ENCODE measurements at places on chromosomes 11 and 22.

GRCh38 chr11:114988644-114989043, 310.3 kb downstream of the NXPE2 start:
- DNase-seq = no peak

DNA sequence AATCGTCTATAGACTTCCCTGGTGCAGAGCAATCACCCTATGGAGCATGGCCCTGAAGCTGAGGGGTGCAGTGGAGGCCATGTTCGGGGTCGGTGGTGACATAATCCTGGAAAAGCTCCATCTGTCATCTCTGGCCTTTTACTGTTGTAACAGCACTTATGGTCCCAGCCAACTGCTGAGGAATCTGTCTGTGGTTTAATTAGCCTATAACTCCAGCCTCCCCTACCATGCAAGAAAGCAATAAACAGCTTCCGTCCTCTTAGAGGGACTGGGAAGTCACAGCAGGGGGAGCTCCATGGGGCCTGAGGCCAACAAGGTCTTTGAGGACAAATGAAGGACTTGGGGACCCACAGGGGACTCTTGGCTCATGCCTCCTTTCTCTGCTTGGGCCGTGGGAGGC, 159.1 kb upstream of the NECTIN1 start:
- DNase-seq = no peak

DNA sequence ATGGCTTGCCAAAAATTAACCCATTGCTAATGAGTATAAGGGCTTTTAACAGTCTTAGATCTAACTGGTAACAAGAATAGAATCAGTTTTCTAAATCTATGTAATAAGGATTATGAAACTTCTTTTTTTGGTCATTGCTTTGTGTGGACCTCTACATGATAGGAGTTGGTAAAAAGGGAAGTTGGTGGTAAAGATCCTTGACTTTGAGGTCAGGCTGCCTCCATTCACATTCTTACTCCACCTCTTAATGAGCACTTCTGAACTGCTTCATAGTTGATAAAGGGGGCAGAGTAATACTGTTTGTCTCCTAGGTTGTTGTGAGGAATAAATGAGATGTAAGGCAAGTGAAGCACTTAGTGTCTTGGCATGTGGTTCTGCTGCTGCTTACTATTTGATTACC, 10.6 kb downstream of the EIF3M start:
- no peak for DNase-seq

- no peak for DNase-seq
Observed at GRCh38 chr11:80196041-80196440, 755.2 kb upstream of the TENM4 start.

DNA sequence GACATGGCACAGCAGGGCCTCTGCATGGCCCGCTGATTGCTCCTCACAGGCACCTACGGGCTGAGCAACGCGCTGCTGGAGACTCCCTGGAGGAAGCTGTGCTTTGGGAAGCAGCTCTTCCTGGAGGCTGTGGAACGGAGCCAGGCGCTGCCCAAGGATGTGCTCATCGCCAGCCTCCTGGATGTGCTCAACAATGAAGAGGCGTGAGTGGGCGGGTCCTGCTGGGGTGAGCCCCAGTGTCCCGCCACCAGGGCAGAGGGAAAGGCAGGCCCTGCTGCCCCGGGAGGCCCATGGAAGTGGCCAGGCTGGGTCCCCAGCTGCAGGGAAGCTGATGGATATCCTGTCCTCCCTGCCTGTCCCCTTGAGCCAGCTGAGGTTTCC, 18.6 kb upstream of the DGCR8 start:
- DNase-seq = no peak

DNA sequence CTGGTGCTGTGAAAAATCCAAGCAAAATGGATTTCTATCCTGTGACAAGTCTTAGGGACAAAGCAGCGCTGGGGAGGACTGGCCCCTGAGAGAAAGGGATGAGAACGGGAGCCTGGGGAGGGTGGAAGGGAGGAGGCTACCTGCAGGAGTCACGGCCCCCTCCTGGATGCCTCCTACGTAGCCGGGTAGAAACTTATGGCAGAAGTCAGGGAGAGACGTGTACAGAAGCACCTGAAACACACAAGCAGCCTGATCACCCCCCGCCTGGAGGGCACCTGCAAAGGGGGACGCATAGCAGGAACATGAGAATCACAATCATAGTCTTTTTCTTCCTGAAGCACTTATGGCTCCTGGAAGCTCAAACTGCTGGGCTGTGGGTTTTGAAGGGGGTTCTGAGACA, 6.1 kb downstream of the DHCR7 start:
- no peak for DNase-seq

GRCh38 chr11:65802841-65803240, 16.0 kb downstream of the OVOL1 start:
- no peak for DNase-seq

- no peak for DNase-seq
Observed at GRCh38 chr11:9753021-9753420, 89.1 kb downstream of the SWAP70 start.

DNA sequence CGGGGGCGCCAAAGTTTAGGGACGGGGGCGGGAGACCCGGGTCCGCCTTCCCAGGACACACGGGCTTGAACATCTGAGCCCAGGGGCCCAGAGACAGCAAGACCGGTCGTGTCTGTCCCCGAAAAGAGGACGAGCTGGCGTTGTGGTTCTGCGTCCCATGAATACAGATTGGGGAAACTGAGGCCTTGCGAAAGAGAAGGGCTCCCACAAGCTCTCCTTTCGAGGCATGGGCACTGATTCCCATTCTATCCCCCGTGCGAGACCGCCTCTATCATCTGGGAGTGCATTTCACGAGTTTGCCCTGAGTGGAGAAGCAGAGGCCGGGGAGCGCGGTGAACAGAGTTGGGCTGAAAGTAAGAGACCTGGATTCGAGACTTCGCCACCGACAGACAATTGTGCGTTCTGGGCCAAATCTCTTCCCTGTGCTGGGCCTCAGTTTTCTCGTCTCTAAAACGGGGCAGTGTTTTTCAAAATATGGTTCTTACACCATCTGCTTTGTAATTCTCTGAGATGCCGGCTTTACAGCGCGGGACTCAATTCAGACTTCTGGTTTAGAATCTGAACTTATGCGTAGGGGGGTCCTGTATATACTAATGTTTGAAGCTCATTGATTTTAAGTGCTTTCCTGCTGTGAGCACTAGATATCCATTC, 471 bp downstream of the RNF185 start:
- DNase-seq = no peak

DNA sequence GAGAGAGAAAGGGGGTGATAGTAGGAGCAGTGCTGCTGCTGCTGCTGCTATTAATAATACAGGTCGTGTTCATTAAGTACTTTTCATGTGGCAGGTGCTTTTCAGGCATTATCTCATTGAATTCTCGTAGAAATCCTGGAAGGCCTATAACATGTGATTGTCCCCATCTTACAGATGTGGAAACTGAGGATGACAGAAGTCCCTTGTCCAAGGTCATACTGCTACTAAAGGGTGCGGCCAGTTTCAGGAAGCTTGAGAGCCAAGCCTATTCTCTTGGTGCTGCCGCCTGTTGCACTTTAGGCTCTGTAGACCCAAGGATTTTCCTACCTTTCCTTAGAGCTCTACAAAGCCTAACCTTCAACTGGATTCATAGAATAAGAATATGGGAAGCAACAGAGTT, 193.3 kb downstream of the DBX1 start:
- DNase-seq = no peak

GRCh38 chr11:105574974-105575373, 34.9 kb upstream of the GRIA4 start:
- no peak for DNase-seq

- DNase-seq = no peak
Observed at GRCh38 chr11:43644621-43645299, 35.8 kb upstream of the HSD17B12 start.

DNA sequence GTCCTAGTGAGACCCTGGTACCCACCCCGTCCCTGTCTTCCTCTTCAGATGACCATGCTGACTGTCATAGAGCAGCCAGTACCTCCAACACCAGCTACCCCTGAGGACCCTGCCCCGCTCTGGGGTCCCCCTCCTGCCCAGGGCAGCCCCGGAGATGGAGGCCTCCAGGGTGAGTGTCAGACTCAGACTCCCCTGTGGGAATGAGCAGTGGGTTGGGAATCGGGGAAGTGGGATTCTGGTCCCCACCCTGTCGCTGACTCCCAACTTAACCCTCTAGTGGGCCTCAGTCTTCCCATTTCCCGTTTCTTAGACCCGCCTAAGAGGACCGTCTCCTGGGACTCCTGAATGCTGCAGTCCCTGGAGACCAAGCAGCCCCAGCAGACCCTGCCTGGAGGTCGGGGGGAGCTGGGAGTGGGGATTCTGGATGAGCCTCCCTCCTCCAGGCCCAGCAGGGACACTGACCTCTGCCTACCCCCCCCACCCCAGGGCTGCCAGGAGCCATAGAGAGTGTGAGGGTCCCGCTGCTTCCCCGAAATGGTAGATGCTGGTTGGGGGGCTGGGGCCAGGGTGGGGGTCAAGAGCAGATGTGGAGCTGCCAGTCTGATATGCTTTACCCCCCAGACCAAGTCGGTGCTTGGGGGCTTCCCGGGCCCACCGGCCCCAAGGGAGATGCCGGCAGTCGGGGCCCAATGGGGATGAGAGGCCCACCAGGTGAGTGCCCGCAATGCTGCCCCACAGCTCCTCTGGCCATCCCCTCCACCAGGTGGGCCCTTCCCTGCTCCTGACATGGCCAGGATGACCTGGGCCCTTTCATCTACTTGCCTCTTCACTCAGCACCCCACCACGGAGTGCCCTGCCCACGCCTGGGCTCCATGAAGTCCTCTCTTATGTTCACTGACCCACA, 25.5 kb downstream of the EMID1 start:
- no peak for DNase-seq

DNA sequence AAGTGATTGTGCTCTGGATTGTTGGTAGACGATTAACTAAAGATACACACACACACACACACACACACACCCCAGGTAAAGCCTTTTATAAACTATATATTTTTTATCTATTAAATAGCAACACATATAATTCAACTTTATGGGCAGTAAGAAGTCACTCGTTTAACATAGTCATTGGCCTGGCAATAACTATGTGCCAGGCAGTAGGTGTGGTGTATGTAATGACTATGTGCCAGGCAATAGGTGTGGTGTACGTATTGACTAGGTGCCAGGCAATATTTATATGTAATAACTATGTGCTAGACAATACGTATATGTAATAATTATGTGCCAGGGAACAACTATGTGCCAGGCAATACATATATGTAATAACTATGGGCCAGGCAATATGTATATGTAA, 40.0 kb upstream of the TENM4 start:
- no peak for DNase-seq

DNA sequence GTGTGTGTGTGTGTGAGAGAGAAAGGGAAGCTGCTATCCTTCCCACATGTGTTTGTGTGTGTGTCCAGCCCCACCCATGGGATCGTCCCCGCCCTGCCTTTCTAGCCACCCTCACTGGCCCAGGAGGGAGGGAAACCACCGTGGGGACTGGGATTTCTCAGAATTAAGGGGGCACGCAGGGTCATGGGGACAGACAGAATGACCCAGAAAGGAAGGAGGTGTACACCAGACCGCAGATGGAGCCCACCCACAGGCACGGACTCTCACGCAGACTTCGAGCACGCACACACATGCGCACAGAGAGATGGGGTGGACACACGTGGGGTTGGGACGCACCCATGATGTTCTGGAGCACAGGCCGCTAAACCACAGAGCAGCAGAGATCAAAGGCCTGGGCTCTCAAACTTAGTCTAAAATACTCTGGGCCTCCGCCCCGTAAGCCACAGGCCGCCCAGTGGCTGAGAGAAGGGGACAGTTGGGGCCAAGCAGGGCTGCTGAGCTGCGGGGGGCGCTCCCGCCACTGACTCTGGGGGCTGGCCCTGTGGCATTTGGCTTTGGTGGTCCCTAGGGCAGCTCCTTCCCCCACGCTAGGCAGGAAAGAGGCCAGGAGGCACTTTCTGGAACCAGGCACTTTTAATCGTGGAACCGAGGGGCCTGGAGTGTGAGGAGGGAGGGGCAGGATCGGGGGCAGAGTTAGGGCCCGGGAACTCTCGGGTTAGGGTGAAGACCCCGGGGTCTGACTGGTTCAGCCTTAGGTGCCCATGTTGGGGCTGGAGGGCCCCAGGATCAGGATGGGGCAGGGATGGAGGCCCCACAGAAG, 1.5 kb downstream of the IFITM5 start:
- no peak for DNase-seq

- no peak for DNase-seq
Observed at GRCh38 chr11:88583251-88583650, 245.7 kb upstream of the CTSC start.

GRCh38 chr11:32851251-32851650, 21.5 kb downstream of the PRRG4 start:
- peak; percentile 69 for DNase-seq

DNA sequence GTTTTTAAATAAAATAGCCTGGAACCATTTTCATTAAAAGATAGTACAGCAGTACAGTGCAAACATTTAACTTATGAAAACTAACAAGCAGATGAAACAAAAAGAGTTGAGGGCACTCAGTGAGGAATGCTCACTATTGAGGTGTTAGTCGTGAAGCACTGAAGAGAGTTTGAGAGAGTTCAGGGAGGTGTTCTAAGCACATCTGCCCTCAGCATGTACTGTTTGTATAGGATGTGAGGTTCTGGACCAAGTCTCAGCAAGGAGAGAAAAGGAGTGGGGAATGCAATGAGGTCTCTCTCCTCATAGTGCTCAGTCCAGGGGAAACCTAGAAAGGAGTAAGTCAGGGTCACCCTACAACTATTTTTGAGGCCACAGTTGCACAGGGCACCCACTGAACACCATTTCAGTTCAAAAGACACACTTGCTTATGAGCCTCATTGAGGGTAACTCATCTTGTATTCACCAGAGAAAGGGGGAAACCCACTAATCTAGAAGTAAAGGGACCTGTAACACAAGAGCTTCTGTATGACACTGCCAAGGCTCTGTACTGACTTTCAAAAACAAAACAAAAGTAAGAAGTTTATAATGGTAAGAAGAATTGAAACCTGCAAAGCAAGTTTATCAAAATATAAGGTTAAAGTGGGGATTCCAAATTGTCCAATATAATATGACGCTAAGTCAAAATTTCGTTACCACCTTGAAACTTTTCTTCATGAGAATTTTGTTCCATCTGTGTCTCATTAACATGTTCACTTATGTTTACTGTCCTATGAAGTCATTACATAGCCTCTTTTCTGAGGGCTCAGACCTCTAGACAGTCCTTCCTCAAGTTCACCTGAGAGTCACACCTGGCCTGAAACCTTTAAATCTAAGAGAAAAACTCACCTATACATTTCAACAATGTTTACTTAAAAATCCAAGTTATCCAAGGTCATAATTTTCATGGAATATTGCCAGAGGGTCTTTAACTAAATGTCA, 275.3 kb downstream of the ETS1 start:
- DNase-seq = no peak

GRCh38 chr22:46446799-46447198, 90.6 kb downstream of the CELSR1 start:
- DNase-seq = no peak

DNA sequence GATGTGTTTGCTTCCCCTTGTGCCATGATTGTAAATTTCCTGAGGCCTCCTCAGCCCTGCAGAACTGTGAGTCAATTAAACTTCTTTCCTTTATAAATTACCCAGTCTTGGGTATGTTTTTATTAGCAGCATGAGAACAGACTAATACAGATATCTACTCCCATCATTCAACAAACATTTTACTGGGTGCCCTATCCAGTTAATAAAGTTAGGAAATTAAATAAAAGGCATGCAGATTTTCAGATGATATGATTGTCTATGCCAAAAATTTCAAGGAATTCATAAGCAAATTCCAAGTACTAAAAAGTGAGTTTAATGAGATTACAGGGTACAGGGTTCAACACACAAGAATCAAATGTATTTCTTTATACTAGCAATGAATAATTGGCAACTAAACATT, 33.5 kb upstream of the LIN7C start:
- DNase-seq = no peak
